ENCODE measurements at places on chromosomes 12 and 14.

GRCh38 chr14:93065272-93065730 lies 50.4 kb downstream of the ITPK1 start:
- DNase-seq, result no peak

GRCh38 chr12:106245767-106246166 lies 2.1 kb downstream of the CKAP4 start:
- no peak for DNase-seq

DNA sequence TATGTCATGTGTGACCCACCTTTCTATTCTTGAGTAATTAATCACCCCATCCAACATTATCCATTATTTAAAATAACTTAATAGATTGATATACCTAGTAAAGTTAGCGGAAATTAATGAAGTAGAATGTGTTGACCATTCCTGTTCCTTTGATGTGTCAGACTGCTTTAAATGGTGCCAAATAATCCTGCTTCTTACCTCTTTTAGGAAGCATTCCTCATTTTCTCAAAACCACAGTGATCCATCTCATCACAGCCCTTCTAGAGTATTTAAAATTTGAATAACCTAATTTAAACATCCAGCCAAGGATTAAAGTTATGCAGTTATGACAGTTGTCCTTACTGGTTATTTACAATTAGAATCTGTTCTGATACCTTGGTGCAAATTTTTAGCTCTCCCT lies 6.9 kb downstream of the MGAT4C start:
- no peak for DNase-seq

DNA sequence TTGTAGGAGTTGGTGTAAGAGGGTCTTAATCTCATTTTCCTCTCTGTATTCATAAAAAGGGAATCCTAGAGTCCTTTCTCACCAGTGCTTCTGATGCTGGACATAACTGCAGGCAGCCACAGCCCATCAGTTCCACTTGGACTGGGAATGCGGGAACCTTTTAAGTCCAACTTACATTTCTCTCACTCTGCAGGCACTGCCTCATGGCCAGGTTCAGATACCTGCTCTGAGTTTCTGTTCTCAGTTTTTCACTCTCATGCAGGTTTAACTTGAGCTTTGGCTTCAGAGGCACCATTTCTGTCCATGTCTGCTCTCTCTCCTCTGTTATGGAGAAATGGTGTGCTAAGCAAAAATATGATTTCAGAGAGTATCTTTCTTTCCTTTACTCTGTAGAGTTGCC lies 4.2 kb downstream of the ACVR1B start:
- DNase-seq, result no peak

DNA sequence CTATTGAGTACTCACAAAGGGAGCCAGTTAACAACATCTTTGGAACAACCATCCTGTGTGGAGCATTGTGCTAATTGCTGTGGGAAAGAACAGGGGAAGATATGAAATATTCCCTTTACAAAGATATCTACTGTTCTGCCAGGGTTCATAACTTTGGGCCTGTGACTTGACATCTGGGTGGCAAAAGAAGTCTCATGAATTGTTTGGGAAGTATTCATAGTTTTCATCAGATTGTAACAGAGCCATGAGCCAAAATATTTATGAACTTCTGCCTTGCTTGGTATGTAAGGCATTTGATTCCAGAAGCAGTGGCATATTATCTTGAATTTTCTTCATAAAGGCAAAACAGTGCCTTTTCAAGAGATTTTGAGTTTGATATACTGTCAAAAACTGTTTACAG lies 816.2 kb downstream of the DIO2 start:
- DNase-seq, result no peak

DNA sequence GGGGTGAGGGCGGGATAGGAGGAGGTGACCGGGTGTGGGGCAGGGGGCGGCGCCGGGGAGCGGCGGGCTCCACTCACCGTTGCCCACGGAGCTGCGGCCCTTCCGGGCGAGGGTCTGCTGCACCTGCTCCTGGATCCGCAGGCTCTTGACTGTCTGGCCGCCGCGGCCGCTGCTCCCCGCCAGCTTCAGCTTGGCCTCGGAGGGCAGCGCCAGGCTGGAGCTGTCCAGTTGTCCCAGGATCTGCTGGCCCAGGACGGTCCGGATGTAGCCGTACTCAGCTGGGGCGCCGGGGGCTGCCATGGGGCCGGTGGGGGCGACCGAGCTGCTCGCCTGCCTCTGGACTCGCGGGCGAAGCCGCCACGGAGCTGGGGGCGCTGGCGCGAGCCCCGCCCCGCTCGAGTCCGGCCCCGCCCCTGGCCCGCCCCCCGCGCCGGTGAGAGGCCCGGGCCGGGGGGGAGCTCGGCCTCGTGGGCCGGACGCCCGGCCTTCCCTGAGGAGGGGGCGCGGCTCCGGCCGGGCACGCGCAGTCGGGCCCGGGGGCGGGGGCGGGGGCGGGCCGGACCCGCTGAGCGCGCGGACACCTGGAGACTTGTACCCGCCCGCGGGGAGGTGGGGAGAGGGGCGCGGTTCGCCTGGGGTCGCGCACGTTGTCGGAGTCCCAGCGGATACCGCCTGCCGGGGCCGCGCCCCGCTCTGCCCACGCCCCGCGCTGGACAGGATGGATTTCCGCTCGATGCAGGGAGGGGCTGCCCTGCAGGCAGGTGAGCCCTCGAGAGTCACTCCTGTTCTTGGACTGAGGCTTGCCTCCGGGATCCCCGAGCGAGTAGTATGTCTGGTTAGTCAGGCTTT lies at the start of gene PKP2:
Gene PKP2, minus strand, starts transcription at position 346 of the 849 bp plus-strand sequence. Its CDS starts 46 bp downstream, at position 300.
- DNase-seq, result no peak

DNA sequence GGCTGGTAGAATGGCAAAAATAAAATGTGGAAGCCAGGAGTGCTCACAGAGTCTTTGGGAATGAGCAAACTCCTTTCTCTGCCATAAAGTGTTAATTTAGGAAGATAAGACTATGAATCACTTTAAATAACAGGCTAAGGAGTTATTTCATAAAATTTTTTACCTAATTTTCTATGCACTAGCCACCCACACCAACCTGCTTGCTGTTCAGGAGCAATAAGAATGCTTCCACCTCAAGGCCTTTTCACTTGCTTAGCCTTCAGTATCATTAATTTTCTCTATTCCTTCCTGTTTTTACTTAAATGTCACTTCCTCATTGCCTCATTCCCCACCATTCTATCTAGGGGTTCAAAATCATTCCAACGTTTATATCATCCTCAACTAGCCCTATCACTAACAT lies 326.8 kb downstream of the CCER1 start:
- DNase-seq, result no peak

GRCh38 chr14:88614218-88614907 lies 51.5 kb downstream of the ZC3H14 start:
- DNase-seq, result no peak

GRCh38 chr14:52711666-52712065 lies 4.7 kb downstream of the PSMC6 start:
- no peak for DNase-seq

- DNase-seq, result no peak
Measured at GRCh38 chr12:68835333-68835908, 27.4 kb downstream of the MDM2 start.

DNA sequence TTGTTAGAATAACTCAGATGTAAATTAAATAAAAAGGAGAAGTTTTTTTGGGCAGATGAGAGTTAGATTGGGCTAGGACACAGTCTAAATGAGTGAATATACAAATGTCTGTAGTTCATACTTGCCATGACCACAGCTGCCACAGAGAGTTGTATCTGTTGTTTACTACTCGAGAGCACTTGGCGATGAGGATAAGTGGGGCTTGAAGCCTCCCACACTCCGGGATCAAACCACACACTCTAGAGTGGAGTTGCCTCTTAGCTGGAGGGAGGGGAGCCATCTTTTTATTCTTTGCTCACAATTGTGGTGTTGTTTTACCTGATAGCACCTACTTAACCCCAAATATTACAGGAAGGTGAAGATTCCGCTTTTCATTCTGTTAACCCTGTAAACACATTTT lies 27.5 kb downstream of the BEST3 start:
- DNase-seq, result no peak

DNA sequence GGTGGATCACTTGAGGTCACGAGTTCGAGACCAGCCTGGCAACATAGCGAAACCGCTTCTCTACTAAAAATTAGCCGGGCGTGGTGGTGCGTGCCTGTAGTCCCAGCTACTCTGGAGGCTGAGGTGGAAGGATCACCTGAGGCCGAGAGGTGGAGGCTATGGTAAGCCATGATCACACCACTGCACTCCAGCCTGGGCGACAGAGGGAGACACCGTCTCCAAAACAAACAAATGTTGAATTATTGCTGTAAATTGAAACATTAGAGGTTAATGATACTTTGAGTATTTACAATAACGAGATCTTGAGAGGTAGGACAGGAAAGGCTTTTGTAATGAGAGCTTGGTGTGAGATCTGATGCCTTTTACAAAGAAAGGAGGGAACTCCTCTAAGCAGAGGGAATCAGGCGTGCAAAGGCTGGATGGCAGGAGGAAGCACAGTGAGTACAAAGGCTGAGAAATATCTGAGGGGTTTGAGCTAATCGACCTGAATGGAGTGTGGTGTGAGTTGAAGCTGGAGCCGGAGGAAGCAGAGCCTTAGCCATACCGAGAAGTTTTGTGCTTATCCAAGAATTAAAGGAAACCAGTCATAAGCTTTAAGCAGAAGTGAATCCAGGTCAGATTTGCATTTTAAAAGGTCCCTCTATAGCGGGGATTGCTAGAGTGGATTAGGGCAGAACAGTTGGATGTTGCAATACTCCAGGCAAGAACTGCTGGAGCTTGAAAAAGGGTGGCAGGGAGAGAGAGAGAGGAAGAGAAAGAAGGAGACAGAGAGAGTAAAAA lies 1.1 kb downstream of the RHNO1 start:
- DNase-seq, result no peak
